ENCODE measurements at places on chromosomes 13 and 19. TPM values are rescaled to one million over a fixed set of nuclear protein-coding genes. Genes with fewer than 3 reads are reported as not detected.

GRCh38 chr13:34410678-34411077 lies 531.4 kb upstream of the NBEA start:
- no peaks in the 10 kb centered on the region for H3K27me3 ChIP-seq
- no peaks in the 10 kb centered on the region for H3K4me1 ChIP-seq
- no peak for DNase-seq
- no peaks in the 10 kb centered on the region for H3K36me3 ChIP-seq
- H3K4me3 ChIP-seq: no peak overlapping the region

DNA sequence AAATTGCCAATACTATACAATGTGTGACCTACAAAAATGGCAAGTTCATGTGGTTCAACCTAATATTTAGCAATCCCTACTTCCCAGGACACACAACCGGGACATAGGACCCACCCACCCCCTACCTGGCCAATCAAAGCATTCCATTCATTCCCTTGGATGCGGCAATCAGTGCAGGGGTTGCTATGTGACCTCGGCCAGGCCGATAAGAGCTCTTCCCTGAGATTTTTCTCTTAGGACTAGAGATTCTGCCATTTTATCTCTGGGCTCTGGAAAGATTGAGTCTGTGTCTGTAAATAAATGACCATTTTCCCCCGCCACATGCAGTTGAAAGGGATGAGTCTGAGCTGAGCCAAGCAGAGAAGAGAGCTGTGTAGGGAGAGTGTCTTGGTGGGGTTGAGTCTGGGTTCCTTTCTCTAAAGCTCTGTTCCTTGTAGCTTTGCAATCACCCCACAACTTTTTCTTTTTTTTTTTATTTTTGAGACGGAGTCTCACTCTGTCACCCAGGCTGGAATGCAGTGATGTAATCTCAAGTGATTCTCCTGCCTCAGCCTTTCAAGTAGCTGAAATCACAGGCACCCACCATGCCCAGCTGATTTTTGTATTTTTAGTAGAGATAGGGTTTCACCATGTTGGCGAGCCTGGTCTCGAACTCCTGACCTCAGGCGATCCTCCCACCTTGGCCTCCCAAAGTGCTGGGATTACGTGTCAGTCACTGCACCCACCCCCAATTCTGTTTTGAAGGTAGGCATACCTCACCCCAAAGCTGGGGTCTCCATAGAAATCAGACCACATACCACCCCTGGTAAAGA lies 7.4 kb downstream of the IFNL1 start:
- no peaks in the 10 kb centered on the region for H3K36me3 ChIP-seq
- no peaks in the 10 kb centered on the region for H3K4me1 ChIP-seq
- H3K27me3 ChIP-seq: peaks cover 5% of the 10 kb centered on the region
- DNase-seq: no peak
- no peak overlapping the region for H3K4me3 ChIP-seq

GRCh38 chr19:4068047-4068966 lies 1.6 kb upstream of the ZBTB7A start:
- peak overlapping the region; percentile 98 for H3K27ac ChIP-seq
- H3K4me1 ChIP-seq: peaks cover 4% of the 10 kb centered on the region
- H3K4me3 ChIP-seq: peak overlapping the region; percentile 96
- peak; percentile 29 for DNase-seq

DNA sequence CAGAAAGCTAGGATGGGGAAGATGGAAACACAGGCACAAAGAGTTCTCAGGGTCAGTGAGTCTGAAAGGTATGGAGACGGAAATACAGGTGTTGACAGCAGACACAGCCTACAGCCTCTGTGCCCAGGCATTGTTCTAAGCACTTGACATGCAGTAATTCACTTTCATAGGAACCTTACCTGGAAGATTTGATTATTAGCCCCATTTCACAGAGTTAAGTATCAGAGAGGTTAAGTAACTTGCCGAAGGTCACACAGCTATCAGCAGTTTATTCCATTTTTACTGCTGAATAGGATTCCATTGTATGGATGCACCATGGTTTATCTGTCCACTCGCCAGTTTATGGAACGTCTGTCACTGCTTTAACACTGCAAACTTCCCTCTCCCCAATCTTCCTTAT lies 13.2 kb downstream of the KLK4 start:
- no peaks in the 10 kb centered on the region for H3K4me1 ChIP-seq
- H3K4me3 ChIP-seq: no peak overlapping the region
- DNase-seq: no peak
- H3K36me3 ChIP-seq: no peaks in the 10 kb centered on the region
- no peaks in the 10 kb centered on the region for H3K27me3 ChIP-seq

Gene ONECUT3
- not detected for total RNA-seq

Gene CEACAM16
- total RNA-seq: not detected
